ENCODE measurements at places on chromosomes 12 and 14.

DNA sequence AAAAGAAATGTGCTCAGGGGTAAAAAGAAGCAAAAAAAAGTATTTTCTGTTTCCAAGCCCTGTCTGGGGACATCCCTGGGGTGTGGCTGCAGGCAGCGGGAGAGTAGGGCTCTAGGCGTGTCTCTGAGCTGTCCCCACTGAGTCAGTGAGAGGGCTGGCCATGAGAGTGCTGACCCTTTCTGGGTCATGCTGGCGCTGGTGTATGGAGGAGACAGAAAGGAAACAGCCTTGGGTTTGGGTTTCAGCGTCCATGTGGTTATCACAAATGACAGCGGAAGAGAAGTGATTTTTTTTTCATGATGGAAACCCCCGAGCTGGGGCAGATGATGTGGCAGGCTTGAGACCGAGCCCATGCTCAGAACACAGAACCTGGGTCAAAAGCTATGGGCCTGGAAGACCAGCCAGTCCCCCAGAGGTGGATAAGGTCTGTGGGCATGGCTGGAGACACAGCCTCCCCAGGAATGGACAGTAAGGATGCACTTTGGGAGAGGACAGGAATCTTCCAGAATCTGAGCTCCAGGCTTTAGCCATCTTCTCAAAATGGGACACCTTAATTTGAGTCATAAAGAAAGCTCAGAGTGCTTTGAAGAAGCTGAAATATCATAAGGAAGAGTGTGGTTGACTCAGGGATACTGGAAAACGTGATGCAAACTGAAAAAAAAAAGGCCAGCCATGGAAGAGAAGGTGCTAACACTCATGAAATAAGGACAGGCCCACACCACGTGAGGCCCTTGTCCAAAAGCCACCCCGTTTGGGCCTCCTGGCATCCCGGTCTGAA lies 36.2 kb downstream of the SYNE3 start:
- peak; percentile 57 for DNase-seq

DNA sequence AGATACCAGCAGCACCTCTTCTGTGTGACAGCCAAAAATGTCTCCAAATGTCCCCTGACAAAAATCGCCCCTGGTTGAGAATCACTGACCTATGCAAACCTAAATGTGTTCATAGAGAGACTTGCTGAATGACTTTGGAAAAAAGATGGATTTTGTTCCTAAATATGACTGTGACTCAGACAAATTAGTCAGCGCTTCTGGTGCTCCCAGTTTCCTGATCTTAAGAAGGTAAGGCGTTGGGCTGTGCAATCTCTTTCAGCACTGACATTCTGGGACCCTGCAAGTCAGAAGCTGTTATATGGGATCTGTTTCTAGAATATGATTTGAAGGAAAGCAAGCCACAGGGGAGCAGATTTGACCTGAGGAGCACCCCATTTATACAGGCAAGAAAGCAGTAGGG lies 90.6 kb upstream of the PWP1 start:
- DNase-seq = no peak

GRCh38 chr14:88005978-88006851 lies 1.3 kb downstream of the GPR65 start:
- peak; percentile 31 for DNase-seq

GRCh38 chr12:103326190-103326589 lies 169.6 kb downstream of the C12orf42 start:
- no peak for DNase-seq

DNA sequence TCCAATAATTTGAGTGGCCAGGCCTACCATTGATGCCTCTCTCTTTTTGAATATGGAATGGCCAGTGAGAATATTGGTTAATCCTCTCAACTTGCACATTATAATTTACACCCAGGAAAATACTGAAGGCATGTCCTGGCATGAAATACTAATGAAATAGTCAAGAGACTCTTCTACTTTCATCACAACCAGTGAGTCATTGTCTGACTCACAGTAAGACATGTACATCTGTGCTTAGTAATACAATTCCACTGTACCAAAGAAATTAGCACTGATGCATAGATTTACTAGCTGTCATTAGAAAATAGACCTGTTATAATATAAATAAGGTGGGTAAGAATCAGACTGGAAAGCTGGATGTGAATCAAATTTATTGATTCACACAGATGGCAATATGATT lies 31.6 kb downstream of the KCNC2 start:
- DNase-seq = peak; percentile 93

DNA sequence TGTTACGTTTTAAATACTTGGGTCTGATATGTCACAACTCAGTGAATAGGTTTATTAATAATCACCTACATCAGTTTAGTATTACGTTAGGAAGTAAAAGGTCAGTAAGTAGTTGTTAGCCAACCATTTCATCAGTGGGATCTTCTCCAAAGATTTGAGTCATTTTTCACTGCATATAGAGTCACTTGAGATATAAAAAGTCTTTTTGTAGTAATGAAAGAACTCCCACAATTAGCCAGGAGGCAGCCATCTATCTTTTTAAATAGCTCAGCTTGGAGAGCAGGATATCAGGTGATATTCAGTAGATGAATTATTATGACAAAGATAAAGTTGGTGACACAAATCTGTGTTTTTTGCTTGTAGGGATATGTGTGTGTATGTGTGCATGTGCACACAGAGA lies 309.3 kb downstream of the PDZRN4 start:
- DNase-seq = no peak

GRCh38 chr14:72002731-72003130 lies 70.5 kb downstream of the RGS6 start:
- DNase-seq = no peak

- no peak for DNase-seq
These were observed 11.5 kb downstream of the KRT77 start for GRCh38 chr12:52691841-52692150.
